ENCODE measurements at places on chromosomes 1 and 21.
A peak's percentile ranks its signal among the peaks of the same experiment; 100 is the strongest.

DNA sequence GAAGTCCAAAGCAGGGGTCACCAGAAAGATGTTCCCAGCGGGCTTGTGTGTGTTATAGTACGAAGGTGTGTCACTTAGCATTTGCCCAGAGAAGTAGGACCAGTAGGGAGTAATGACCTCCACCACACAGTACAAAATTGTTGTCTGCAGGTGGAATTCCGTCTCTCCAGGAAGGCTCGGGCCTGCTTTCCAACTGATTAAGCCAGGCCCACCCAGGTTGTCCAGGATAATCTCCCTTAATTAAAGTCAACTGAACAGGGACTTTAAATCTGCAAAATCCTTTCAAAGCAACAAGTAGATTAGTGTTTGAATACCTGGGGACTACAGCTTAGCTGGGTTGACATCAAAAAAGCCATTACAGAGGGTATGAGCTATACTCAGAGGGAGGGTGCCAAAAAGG, 131.3 kb downstream of the BACH1 start:
- DNase-seq: no peak

- no peak for DNase-seq
Measured at GRCh38 chr1:63316598-63316983, 5.8 kb upstream of the FOXD3 start.

GRCh38 chr21:39461419-39461818, 9.6 kb downstream of the SH3BGR start:
- no peak for DNase-seq

GRCh38 chr1:102529446-102529845, 532.7 kb upstream of the OLFM3 start:
- DNase-seq: no peak

DNA sequence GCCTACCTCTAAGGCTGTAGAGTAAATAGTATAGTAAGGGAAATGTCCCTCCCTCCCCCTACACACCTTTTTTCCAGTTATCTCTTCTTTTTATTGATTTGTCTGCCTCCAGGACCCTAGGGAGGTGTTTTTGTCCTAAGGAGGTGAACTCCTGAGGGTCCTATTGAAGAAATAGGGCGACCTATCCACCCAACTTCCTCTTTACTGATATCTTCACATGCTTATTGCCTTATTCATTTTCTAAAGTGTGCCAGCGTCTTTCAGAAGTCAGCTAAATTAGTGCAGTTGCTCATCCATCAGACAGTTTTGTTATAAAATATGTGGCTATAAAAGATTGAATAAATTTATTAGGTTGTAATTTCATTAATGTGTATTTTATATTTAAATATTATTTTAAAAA, 5.9 kb downstream of the BACH1 start:
- no peak for DNase-seq

GRCh38 chr1:206464456-206464964, 5.8 kb upstream of the IKBKE start:
- peak; percentile 91 for DNase-seq

DNA sequence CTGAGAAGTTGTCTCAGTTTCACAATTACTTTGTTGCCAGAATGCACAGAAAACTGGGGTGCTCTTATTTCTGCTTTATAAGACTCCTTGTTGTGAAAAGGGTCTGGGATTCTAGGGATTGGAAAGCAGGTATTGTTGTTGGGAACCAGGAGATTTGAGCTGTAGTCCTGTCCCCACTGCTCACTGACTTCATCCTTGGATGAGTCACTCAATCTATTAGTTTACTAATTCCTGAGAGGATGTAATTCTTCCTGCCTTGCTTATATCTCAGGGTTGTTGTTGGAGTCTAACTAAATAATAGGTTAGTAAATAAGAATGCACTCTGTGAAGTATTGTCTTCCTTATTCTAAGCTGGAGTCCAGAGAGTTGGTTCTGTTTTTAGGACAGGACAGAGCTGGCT, 172.5 kb upstream of the GALNT2 start:
- no peak for DNase-seq

- peak; percentile 31 for DNase-seq
Measured at GRCh38 chr1:207866471-207867135, 44.3 kb downstream of the CD34 start.

- peak; percentile 67 for DNase-seq
Measured at GRCh38 chr1:155940482-155940992, 901 bp upstream of the RXFP4 start.

DNA sequence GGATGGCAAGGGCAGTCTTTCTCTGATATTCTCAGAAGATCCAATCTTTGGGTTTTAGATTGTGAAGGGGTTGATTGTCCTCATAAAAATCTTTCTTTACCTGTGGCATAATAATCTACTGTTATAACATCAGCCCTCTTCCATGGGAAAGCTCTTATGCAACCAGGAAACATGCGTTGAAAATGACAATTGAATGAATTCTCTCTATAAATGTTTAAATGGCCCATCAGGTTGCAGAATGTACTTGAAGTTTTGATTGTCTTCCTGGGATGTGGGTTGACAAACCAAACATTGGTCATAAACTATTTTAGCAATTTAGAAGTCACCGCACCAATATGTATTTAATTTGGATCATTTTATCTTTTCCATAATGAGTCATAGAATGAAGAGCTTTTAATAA, 31.7 kb upstream of the ITLN1 start:
- no peak for DNase-seq

Measured in umbilical cord (tissue), 2 donors.